H9 (cell line): ENCODE measurements at places on chromosomes 3 and 15. TPM values are rescaled to one million over a fixed set of nuclear protein-coding genes. Genes with fewer than 3 reads are reported as not detected.

- H3K4me3 ChIP-seq: no peak overlapping the region
- no peaks in the 10 kb centered on the region for H3K4me1 ChIP-seq
- H3K27me3 ChIP-seq: no peaks in the 10 kb centered on the region
- no peak for DNase-seq
- no peak overlapping the region for H3K27ac ChIP-seq
Observed at GRCh38 chr15:33098094-33099058, 96.1 kb downstream of the FMN1 start.

GRCh38 chr15:84782346-84782745 lies 34.0 kb downstream of the ZNF592 start:
- no peak for DNase-seq
- H3K36me3 ChIP-seq: peaks cover 36% of the 10 kb centered on the region
- no peak overlapping the region for H3K27ac ChIP-seq
- no peak overlapping the region for H3K4me3 ChIP-seq
- no peaks in the 10 kb centered on the region; the same call in 1 of the 2 replicates for H3K4me1 ChIP-seq

GRCh38 chr15:60585743-60586708 lies 107.1 kb upstream of the ICE2 start:
- H3K4me3 ChIP-seq: no peak overlapping the region
- H3K27me3 ChIP-seq: peaks cover 6% of the 10 kb centered on the region; the same call in 1 of the 2 replicates
- no peak overlapping the region for H3K27ac ChIP-seq
- no peak for DNase-seq

GRCh38 chr3:76990606-76991005 lies 49.3 kb upstream of the ROBO2 start:
- DNase-seq: no peak
- H3K27ac ChIP-seq: no peak overlapping the region
- no peaks in the 10 kb centered on the region for H3K4me1 ChIP-seq
- no peak overlapping the region for H3K4me3 ChIP-seq

DNA sequence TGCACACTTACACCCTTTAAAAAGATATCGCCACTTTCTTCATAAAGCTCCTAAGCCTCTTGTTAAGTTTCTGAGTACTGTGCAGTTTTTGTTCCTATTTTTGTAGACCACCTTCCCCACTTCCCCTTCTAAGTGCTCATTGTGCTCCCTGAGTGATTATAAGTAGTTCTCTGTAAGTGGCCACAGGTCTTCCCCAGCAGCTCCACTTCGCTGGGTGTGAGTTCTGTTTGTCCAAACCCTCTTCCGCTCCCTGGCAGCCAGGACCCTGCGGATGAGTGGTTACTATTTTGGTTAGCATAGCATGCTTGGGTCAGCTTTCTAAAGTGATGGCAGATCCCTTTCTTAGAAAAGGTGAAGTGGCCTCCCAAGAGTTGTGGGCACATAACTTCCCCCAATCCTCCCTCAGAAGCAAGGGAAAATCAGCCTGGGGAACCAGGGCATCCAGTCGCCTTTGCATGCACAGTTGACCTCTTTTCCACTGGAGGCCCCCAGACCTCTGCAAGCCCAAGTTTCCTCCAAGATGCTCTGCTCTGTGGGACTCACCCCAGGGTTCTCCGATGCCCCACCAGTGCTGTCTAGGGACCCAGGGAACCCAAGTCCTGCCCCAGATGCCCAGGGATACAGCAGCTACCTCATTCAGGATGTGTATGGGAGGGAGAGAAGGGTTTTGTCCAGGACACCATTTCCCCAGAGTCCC lies 69.6 kb downstream of the ATP10A start:
- peaks cover 6% of the 10 kb centered on the region; the same call in 1 of the 2 replicates for H3K4me1 ChIP-seq
- H3K4me3 ChIP-seq: no peak overlapping the region
- H3K27me3 ChIP-seq: no peaks in the 10 kb centered on the region
- H3K36me3 ChIP-seq: peaks cover 2% of the 10 kb centered on the region; the same call in 2 of the 3 replicates
- peak; percentile 15 for DNase-seq
- H3K27ac ChIP-seq: no peak overlapping the region

GRCh38 chr15:84908564-84908963 lies 24.1 kb downstream of the SLC28A1 start:
- no peak overlapping the region for H3K27ac ChIP-seq
- no peak for DNase-seq
- H3K36me3 ChIP-seq: no peaks in the 10 kb centered on the region
- no peaks in the 10 kb centered on the region for H3K27me3 ChIP-seq
- no peaks in the 10 kb centered on the region for H3K4me1 ChIP-seq
- no peak overlapping the region for H3K4me3 ChIP-seq

GRCh38 chr3:188574885-188575284 lies 420.9 kb downstream of the LPP start:
- H3K27me3 ChIP-seq: no peaks in the 10 kb centered on the region
- H3K27ac ChIP-seq: no peak overlapping the region
- no peak for DNase-seq

GRCh38 chr3:7713724-7714123 lies 787.9 kb upstream of the LMCD1 start:
- no peaks in the 10 kb centered on the region for H3K27me3 ChIP-seq
- H3K4me1 ChIP-seq: no peaks in the 10 kb centered on the region
- no peak overlapping the region for H3K27ac ChIP-seq
- DNase-seq: no peak

- DNase-seq: no peak
- H3K27me3 ChIP-seq: no peaks in the 10 kb centered on the region
- no peaks in the 10 kb centered on the region for H3K36me3 ChIP-seq
- no peak overlapping the region for H3K27ac ChIP-seq
- H3K4me3 ChIP-seq: no peak overlapping the region
Observed at GRCh38 chr15:62985768-62986167, 56.8 kb upstream of the TPM1 start.

Gene DNAJA4
- total RNA-seq: 0.13 and 0.35 TPM in 2 replicates
